ENCODE measurements at places on chromosomes 1 and 21.

- no peak for DNase-seq
Measured at GRCh38 chr1:94245747-94246438, 8.5 kb upstream of the ARHGAP29 start.

DNA sequence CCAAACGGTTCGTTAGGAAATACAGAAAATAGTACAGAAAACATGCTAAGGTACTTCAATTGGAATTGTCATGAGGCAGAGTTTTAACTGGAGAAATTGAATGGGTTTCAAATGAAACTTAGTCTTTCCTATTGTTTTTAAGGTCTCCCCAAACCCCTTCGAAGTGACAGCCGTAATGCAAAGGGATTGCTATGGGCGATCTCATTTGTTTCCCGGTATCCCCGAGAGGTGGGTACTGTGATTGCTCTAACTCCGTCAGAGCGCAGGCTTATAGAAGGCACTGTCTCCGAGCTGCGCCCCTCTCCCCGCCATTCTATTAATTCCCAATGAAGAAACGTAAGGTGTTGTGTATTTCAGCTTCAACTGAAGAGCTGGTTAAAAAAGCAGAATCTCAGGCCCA, 22.0 kb upstream of the RNF187 start:
- no peak for DNase-seq

GRCh38 chr1:164440232-164440631, 118.8 kb upstream of the PBX1 start:
- no peak for DNase-seq

DNA sequence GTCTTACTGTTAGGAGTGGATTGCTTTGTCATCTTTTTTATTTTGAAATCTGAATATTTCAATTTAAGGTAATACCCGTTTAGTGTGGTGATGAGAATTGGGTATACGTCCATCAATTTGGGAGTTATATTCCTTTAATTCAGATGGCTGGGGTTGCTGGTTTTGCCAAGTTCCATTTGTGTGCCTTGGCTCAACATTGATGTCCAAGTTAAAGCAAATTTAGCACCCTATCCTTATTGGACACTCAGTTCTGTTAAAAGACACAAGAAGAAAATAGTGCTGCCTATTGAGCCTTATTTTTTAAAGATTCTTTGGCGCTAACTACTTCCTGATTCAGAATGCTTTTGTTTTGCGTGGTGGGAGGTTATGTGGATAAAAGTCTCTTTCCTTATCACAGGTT, 40.6 kb downstream of the CAMTA1 start:
- DNase-seq = no peak

DNA sequence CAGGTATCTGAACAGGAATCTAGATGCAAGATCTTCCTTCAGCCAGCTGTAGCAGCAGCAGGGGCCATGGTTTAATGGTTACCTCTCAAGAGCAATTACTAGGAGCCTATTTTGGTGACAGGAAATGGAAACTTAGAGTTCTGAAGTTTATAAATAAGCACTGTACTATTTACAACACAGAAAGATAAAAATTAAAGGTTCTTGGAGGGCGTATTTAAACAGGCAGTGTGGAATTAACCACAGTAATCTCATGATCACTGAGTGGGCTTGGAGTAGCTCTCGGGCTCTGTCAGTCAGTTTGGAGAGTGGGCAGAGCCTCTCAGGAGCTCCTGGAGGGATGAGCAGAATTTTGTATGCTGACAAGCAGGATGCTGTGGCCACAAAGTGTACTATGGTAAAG, 10.2 kb upstream of the FCRL5 start:
- DNase-seq = no peak

GRCh38 chr1:200296091-200296661, 113.7 kb downstream of the ZNF281 start:
- no peak for DNase-seq

- DNase-seq = no peak
Measured at GRCh38 chr1:5296557-5297179, 642.3 kb downstream of the AJAP1 start.

- DNase-seq = no peak
Measured at GRCh38 chr1:63748641-63749040, 25.2 kb upstream of the ROR1 start.

GRCh38 chr21:15676935-15677334, 52.8 kb upstream of the USP25 start:
- DNase-seq = no peak

DNA sequence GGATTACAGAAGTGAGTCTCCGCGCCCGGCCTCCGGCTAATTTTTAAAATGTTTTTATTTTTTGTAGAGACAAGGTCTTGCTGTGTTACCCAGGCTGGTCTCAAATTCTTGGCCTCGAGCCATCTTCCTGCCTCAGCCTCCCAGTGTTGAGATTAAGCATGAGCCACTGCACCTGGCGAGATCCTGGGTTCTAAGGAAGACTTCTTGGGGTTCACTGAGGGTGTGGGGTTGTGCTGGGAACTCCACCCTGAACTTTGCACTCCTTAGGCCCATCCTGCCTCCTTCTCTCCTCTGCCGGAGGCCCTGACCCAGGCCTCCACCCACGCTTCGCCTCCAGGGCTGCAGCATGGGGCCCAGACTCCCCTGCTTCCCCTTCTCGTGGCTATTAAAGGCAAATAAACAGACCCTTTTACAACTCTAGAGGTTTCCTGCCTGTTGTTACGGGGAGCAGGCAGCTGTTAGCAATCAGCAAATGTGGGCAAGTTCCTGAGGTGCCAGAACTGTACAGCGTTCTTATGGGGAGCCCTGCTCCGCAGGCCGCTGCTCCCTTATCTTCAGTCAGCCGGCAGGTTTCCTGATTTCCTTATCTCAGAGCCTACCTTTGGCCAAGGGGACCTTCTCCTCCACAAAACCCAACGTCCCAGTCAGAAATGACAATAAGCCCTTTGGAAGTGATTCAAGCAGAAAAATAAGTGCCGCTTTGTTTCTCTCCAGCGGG, 41.0 kb upstream of the LIN9 start:
- no peak for DNase-seq

DNA sequence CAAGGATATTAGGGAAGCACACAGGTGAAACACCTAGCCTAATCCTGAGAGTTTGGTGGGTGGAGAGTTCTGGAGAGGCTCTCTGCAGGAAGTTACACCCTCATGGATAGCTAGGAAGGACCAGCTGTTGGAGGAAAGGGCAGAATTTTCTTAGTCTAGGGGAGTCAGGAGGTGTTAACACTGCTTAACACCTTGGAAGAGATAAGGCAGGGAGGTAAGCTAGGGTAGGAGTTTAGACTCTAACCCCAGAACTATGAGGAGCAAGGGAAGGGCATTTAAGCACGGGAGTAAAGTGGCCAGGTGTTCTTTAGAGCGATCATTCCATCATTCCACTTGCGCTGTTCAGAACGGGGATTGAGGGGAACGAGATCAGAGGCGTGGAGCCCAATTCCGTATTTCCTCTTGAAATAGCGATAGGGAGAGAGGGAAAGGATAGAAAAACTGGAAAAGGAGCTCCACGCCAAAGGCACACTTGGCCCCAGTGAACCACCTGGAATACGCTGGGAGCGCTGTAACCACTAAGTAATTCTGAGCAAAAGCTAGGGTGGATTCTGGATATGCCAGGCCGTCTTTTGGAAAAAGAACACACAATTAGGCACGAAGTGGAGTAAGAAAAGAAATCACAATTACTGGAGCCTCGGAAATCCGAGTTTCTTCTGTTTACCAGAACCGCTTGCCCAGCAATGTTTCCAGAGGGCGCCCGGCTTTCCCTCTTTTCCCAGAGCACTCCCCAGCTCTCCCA, 1.5 kb upstream of the GPR137B start:
- DNase-seq = no peak

GRCh38 chr1:90561911-90562310, 155.2 kb downstream of the BARHL2 start:
- no peak for DNase-seq

DNA sequence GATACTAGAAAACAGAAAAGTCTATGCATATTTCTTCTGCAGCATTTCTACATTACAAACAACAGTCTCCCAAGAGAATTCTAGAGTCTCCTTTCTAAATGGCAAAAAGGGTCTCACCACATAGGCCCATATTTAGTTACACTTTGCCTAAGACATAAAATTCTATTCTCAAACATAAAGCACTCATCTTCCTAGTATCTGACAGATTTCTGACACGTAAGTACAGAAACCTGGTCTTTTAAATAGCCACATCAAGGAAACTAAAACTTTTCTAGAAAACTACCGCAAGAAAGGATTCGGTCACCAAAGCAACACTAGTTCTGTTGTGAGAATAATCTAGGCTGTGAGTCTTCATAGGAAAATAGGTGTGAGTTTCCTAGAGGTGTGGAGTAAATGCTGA, 33.6 kb upstream of the CTSK start:
- DNase-seq = no peak

- no peak for DNase-seq
Measured at GRCh38 chr1:25862785-25863485, 3.7 kb upstream of the AUNIP start.

- no peak for DNase-seq
Measured at GRCh38 chr1:193234530-193234929, 48.1 kb upstream of the B3GALT2 start.

DNA sequence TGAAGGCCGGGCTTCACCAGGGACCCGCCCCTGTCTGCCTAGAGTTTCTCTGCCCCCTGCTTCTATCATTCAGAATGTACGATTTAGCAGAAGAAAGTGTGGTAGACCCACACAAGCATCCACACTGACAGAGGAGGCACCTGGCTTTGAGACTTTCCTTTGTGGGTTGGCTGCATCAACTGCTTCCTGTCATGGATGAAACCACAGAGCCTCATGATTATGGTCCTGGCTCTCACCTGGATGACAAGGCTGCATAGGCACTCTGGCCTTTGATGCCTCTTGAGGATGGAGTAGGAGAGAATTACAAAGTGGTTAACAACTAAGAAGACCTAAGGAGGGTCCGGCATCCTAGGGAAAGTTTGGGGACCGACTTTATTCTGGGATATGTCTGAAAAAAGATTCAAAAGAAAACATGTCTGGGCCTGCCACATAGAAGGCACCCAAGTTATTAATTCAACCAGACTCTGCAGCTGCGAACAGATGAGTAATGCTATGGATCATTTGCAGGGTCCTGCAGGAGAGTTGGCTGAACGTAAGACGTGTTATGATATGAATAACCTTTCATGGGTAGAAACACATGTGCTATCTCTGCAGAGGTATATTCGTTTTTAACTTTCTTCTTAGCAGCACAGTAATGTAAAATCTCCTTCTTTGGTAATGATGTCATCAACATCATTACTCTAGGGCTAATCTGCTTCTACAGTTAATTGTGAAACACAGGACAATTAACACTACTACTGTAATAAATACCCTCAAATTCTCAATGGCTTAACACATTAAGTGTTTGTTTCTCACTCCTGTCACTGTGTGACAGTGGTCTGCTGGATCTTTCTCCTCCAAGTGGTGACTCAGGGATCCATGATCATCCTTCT, 136.2 kb downstream of the SLC35F3 start:
- DNase-seq = no peak

- DNase-seq = no peak
Measured at GRCh38 chr1:30966690-30967369, 58.3 kb upstream of the SDC3 start.

GRCh38 chr1:205535096-205535495, 30.6 kb downstream of the CDK18 start:
- DNase-seq = no peak
